ENCODE measurements at places on chromosomes 3 and 15.

GRCh38 chr15:50562735-50563640 lies 16.5 kb upstream of the USP50 start:
- DNase-seq: no peak

DNA sequence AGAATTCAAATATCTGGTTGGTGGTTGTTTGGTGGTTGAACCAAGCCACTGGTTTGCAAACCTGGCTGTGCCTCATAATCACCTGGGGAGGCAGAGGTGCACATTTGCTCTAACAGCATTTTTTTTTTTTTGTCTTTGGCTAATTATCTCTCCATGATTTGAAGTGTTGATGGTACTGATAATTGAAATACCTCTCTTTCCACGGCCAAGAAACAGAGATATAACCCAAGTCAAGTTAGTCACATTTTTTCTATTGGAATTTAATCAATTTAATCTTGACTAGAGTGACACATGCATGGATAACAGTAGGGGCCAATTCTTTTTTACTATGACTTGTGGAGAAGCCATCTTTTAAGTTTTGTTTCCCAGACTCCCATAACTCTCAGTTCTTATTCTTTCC lies 37.5 kb upstream of the SUCLG2 start:
- no peak for DNase-seq

DNA sequence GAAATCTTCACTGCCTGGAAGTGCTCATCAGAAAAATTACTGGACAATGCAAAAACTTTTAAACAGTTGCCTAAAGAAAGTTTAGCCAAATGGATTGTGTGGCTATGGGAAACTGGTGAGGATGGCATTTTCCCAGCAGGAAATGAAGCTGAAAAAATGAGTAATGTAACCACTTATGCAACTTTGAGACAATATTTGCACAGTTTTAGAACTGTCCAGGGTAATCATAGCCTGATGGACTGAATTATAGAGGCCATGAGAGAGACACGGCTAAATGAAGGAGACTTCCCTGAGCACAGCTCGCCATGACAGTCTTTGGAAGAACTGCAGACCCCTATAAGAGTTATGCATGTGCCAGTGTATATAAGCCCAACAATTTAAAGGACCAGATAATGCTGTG lies 881.5 kb downstream of the VGLL3 start:
- DNase-seq: no peak

DNA sequence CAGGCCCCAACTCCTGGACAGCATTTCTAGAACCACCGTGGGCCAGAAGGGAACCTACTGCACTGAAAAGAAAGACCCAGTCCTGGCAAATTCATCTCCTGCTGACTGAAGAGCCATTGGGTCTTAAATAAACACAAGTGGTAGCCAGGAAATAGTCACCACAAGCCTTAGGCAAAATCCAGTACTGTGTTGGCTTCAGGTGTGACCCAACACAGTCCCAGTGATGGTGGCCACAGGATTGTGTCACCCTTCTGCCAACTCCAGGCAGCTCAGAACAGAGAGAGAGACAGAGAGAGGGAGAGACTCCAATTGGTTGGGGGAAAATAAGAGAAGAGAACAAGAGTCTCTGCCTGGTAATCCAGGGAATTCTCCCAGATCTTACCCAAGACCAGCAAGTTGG lies 23.1 kb downstream of the NEDD4 start:
- no peak for DNase-seq

- no peak for DNase-seq
Observed at GRCh38 chr3:81920816-81921215, 159.4 kb upstream of the GBE1 start.

DNA sequence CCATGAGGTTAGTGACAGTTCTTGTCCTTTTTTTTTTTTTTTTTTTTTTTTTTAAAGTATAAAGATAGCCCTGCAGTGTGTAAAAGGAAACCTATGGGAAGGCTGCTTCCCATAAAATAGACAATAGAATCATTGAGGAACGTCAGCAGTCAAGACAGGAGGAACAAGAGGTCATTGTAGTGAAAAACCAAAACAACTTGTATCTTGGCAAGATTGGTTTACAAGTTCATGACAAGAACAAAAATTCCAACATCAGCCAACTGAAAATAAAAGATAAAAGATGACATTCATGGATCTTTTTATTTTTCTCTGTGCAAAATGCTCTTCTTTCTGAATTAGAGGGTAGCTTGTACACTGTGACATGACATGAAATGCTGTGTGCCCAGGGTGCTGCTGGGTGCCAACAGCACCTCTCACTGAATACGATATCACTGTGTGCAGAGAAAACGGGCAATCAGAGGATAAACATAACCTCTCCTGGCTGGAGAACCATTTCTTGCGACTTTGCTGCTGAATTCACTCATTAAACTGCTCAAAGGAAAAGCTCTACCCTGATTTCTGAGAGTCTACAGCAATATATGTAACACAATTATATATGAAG lies 30.1 kb upstream of the IP6K2 start:
- no peak for DNase-seq

Measured in stimulated activated CD8-positive, alpha-beta memory T cell treated with anti-CD3 and anti-CD28 coated beads, Interleukin-7, amount 100 ng/mL, for 48 hours (primary cell).